Activated CD8-positive, alpha-beta T cell treated with anti-CD3 and anti-CD28 coated beads for 36 hours (primary cell): ENCODE measurements at places on chromosomes 4 and X. TPM values are rescaled to one million over a fixed set of nuclear protein-coding genes. Genes with fewer than 3 reads are reported as not detected.
A peak's percentile ranks its signal among the peaks of the same experiment; 100 is the strongest.

PDZD4 gene
- 1.4 TPM for total RNA-seq

DNA sequence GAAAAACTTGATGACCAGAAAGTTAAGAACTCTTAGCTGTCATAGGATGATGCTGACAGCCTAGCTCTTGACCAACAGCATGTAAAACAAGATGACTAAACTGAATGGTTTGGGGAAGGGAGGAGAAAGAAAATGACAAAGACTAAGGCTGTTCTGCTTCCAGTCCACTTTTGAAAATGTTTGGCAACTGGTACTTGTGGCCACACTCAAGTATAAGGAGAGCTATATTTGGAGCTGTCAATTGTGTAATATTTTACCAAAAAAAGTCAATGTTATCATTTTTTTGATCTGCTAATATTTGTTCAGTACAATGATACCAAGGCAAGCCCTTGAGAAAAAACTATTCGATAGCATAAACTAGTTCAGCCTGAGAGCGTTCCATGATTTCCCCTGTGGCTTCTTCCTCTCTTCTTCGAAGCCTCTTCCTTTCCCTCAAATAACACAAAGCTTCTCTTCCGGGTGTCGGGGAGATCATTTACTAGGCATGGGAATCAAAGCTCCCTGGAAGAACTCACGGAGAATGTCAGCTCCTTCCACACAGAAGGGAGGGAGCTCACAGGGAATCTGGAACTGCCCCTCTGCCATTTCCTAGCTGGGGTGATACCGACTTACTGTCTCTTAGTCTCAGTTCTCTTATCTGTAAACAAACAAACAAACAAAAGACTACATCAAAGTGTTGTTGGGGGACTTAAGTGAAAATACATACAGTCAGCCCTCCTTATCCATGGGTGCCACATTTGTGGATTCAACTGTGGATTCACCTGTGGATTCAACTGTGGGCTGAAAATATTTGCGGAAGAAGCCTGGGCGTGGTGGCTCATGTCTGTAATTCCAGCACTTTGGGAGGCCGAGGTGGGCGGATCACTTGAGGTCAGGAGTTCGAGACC is 82.6 kb downstream of the SCD5 start:
- H3K36me3 ChIP-seq, result no peaks in the 10 kb centered on the region
- DNase-seq, result no peak
- peaks cover 2% of the 10 kb centered on the region for H3K27me3 ChIP-seq
- no peaks in the 10 kb centered on the region for H3K4me1 ChIP-seq
- H3K4me3 ChIP-seq, result no peak overlapping the region

- H3K27me3 ChIP-seq, result no peaks in the 10 kb centered on the region
- no peaks in the 10 kb centered on the region for H3K36me3 ChIP-seq
- no peak overlapping the region for H3K27ac ChIP-seq
- no peaks in the 10 kb centered on the region for H3K4me1 ChIP-seq
- no peak for DNase-seq
Measured at GRCh38 chr4:14529653-14530052, 472.6 kb upstream of the CPEB2 start.

DNA sequence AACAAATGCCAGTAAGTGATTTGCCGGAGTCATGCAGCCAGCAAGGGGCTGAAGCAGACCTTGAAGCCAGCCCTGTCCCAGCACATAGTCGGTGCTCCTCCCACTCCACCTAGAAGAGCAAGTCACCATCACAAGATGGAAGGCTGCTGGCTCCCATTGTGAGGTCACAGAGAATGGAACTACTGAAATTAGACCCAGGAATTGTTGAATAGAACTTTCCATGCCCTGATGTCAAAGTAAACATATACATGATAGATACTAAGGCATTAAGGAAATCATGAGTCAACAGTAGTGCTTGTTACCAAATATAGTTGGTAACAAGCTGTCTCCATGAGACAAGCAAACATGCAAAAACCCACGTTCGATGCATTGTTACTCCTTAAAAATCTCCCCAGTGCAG is 177.1 kb upstream of the MID1 start:
- H3K36me3 ChIP-seq, result no peaks in the 10 kb centered on the region
- no peaks in the 10 kb centered on the region for H3K4me1 ChIP-seq
- no peak for DNase-seq
- no peaks in the 10 kb centered on the region for H3K27me3 ChIP-seq

DNA sequence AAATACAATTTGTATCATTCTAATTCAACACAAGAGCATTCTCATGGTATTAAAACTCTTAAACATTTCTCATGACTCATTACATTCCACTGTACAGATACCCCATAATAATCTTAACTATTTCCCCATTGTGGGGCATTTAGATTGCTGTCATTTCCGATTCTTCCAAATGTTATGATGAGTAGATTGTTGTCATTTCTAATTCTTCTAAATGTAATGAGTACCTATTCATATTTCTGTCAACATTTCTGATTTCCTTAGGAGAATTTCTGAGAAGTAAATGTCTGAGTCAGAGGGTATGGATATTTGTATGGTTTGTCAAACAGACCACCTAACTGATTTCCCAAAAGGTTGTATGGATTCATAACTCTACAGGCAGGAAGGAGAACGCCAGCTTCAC is 8.3 kb downstream of the S100G start:
- H3K36me3 ChIP-seq, result no peaks in the 10 kb centered on the region
- no peak overlapping the region for H3K27ac ChIP-seq
- no peak for DNase-seq

- no peak overlapping the region for H3K4me3 ChIP-seq
- no peaks in the 10 kb centered on the region for H3K27me3 ChIP-seq
- no peaks in the 10 kb centered on the region for H3K36me3 ChIP-seq
- H3K27ac ChIP-seq, result no peak overlapping the region
- no peaks in the 10 kb centered on the region for H3K4me1 ChIP-seq
- no peak for DNase-seq
Measured at GRCh38 chrX:133321451-133321850, 93.8 kb downstream of the GPC4 start.

OTUD6A gene
- not detected for total RNA-seq

DNA sequence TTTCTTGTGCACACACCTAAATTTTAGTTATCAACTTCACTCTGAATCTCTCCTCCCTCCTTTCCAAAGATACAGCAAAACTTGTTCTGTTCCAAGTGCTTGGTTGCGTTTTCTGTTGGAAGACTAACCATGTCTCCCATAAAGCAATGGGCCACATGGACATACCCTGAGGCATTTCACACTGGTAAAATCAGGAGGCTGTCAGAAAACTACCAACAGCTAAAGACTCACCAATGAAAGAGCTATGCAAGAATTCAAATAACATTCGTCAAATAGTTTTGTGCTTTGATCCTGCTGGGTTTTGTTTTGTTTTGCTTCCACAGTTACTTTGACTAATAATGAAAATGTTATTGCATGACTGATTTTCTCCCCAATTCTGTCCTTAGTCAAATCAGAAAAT is 46.0 kb downstream of the PHEX start:
- H3K27ac ChIP-seq, result peak overlapping the region; percentile 34
- DNase-seq, result no peak
- H3K4me1 ChIP-seq, result peaks cover 7% of the 10 kb centered on the region
- H3K4me3 ChIP-seq, result no peak overlapping the region
- H3K36me3 ChIP-seq, result peaks cover 68% of the 10 kb centered on the region
